ENCODE measurements at places on chromosomes 4 and X. TPM values are rescaled to one million over a fixed set of nuclear protein-coding genes. Genes with fewer than 3 reads are reported as not detected.

GRCh38 chrX:103830848-103831247, 1.2 kb downstream of the RAB9B start:
- DNase-seq: no peak

- no peak for DNase-seq
Observed at GRCh38 chrX:18886005-18886343, 97.9 kb downstream of the PHKA2 start.

DNA sequence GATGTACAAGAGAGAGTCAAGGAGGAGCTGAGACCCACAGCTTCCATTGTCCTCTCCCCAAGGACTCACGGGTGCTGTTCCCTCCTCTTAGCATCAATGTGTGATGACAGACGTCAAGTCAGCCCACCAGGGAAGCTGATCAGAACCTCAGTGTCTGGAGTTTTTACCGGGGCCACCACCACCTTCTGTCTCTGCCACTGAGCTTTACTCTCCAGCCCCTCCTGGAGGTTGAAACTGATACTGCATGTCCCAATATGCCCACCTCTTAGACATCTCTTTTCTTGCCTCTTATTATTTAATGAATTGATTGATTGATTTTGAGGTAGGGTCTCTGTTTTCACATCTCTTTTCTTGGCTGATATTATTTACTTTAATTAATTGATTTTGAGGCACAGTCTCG, 10.3 kb upstream of the AKAP17A start:
- DNase-seq: peak; percentile 71

- no peak for DNase-seq
Observed at GRCh38 chr4:53653484-53654053, 62.3 kb upstream of the LNX1 start.

DNA sequence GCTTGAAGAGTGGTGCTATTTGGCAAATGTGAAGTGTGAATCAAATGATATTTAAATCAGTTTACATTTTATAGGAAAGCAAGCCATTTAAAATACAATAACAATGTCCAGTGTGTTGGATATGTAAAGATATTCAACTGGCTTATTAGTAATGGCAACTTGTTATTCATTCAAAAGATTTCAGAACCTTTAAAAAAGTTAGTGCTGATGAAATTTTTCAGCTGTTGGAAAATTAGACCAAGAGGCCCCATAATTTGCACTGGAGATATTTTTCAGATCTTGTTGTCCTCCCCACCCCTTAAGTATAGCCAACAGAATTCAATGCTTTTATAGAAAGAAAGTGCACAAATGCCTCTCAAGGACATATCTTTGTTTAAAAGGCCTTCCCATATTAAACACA, 54.6 kb downstream of the UNC5C start:
- DNase-seq: no peak

- no peak for DNase-seq
Observed at GRCh38 chr4:139682309-139682708, 16.7 kb downstream of the MGST2 start.

Gene ARX
- not detected for total RNA-seq

Measured in PC-3 (cell line).